ENCODE measurements at places on chromosomes 13 and 19.

DNA sequence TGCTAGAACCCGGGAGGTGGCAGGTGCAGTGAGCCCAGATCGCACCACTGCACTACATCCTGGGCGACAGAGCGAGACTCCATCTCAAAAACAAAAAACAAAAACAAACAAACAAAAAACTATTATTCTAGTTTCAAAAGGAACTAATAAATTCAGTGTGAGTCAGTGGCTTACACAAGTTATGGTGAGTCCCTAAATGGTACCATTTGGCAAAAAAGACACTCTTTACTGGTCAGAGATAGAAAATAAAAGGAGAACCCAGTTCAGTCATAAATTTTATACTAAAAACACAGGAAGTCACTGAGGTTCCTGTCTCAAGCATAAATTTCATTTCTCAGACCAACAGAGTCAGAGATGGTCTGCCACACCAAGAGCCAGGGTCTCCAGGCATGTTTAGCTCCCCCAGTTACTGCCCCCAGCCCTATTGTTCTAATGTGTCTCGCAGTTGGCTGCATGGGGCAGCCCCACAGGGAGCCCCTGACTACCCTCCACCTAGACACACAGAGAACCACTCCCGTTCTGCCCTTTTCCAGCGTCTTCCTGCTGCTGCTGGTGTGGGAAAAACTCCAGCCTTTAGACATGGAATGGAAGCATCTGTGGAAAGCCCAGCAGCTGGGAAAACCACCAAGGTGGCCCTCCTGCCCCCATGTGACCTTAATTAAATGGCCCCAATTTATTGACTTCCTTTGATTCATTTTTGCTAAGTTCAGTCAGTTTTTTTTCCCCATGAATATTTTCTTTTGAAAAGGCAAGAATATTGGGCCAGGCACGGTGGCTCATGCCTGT lies 12.2 kb downstream of the THSD1 start:
- no peak overlapping the region for H3K27ac ChIP-seq
- no peaks in the 10 kb centered on the region for H3K36me3 ChIP-seq
- no peak for DNase-seq
- H3K27me3 ChIP-seq: peaks cover 3% of the 10 kb centered on the region
- H3K4me1 ChIP-seq: no peaks in the 10 kb centered on the region

GRCh38 chr13:79212064-79212619 lies 193.9 kb downstream of the RBM26 start:
- no peak overlapping the region for H3K27ac ChIP-seq
- H3K36me3 ChIP-seq: no peaks in the 10 kb centered on the region
- DNase-seq: no peak
- no peak overlapping the region for H3K4me3 ChIP-seq

DNA sequence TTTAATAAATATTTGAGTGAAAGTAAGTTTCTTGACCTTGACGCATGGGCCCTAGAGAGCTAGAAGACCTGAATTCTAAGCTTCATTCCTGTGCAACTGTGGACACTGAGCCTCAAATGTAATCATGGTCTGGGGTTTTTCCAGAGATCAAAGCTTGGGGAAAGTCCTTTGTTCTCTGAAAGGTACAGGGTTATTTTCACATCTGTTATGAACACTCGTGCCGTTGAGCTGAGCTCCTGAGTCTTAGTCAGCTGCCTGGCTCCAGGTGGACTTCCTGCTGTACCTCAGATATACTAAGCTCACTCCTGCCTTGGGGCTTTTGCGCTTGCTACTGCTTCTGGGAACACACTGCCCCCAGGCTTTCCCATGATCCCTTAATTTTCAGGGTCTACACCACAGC lies 7.5 kb upstream of the ZBTB32 start:
- H3K27me3 ChIP-seq: no peaks in the 10 kb centered on the region
- no peak overlapping the region for H3K27ac ChIP-seq
- peaks cover 19% of the 10 kb centered on the region for H3K4me1 ChIP-seq
- no peak for DNase-seq
- no peaks in the 10 kb centered on the region for H3K36me3 ChIP-seq

GRCh38 chr13:77691871-77692270 lies 5.6 kb upstream of the SLAIN1 start:
- peaks cover 32% of the 10 kb centered on the region for H3K27me3 ChIP-seq
- H3K4me3 ChIP-seq: no peak overlapping the region
- H3K36me3 ChIP-seq: no peaks in the 10 kb centered on the region
- peaks cover 13% of the 10 kb centered on the region for H3K4me1 ChIP-seq
- no peak overlapping the region for H3K27ac ChIP-seq

DNA sequence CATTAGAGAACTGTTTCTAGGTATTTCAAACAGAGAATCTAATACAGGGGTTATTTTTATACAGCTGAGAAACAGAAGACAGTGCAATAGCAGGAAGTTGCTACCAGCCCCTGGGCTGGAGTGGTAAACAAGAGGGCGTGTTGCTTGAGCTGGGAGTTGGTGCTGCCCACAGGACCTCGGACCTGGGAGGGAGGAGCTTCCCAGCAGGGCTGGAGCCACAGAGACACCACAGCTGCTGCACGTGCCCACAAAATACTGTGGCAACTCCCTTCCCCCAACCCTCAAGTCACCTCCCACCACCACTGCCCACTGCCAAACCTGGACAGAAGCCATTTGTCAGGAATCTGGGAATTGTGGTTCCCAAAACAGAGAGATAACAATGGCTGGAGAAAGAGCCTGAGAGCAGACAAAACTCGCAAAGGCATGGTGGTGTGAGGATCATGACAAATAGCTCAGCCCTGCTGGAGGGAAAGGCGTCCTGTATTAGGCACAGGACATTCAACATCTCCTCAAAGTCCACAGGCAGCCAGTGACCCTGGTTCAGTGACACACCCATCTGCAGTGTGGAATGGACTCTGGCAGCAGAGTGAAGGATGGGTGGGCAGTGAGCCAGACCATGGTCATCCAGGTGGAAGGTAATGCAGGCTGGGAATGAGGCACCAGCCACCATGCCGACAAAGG lies 57.2 kb downstream of the SPATA13 start:
- no peak overlapping the region for H3K4me3 ChIP-seq
- peak overlapping the region; percentile 27 for H3K27ac ChIP-seq
- H3K27me3 ChIP-seq: no peaks in the 10 kb centered on the region
- H3K4me1 ChIP-seq: peaks cover 33% of the 10 kb centered on the region
- H3K36me3 ChIP-seq: peaks cover 5% of the 10 kb centered on the region

- H3K4me3 ChIP-seq: no peak overlapping the region
- H3K27ac ChIP-seq: no peak overlapping the region
- no peaks in the 10 kb centered on the region for H3K27me3 ChIP-seq
- peaks cover 24% of the 10 kb centered on the region for H3K4me1 ChIP-seq
- H3K36me3 ChIP-seq: peaks cover 19% of the 10 kb centered on the region
These were observed 13.3 kb downstream of the TDRD3 start for GRCh38 chr13:60410299-60410698.

- H3K4me3 ChIP-seq: no peak overlapping the region
- H3K27me3 ChIP-seq: peaks cover 65% of the 10 kb centered on the region
- H3K27ac ChIP-seq: no peak overlapping the region
- DNase-seq: no peak
These were observed 21.5 kb downstream of the NFIX start for GRCh38 chr19:13016628-13017305.

DNA sequence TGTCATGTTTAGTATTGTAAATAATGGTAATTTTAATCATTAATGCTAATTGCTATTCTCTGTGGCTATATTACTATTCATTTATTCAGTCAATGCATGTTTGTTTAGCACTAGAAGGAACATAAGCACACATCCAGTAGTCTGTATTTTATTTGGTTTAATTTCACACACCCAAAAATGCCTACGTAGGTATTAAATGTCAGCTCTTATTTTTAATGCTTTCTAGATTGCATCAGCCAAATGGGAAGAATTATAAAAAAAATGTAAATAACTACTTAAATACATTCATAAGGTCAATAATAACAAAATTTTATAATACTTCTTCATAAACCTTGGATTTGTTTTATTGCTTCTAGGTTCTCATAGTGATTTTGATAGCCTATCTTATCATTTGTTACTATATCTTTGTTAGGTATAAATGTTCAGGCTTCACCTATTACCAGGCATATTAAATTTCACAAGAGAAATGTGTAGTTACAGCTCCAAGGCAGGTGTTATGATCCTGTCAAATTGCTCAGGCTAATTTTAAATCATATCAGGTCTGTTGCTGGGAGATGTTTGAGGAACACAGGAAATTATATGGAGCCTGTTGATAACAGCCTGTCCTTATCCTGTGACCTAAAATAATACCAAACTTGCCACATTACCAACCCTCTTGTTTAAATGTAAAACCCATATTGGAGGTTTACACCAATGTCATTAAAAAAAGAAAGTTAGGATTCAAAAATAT lies 34.4 kb downstream of the ITGBL1 start:
- no peaks in the 10 kb centered on the region for H3K27me3 ChIP-seq
- no peaks in the 10 kb centered on the region for H3K4me1 ChIP-seq
- no peaks in the 10 kb centered on the region for H3K36me3 ChIP-seq
- no peak for DNase-seq

- H3K36me3 ChIP-seq: no peaks in the 10 kb centered on the region
- peak; percentile 80 for DNase-seq
- H3K4me1 ChIP-seq: peaks cover 36% of the 10 kb centered on the region
- H3K4me3 ChIP-seq: no peak overlapping the region
- H3K27ac ChIP-seq: peak overlapping the region; percentile 17
- H3K27me3 ChIP-seq: peaks cover 13% of the 10 kb centered on the region
These were observed 9.4 kb upstream of the CEACAM16 start for GRCh38 chr19:44689290-44690130.

GRCh38 chr13:53238261-53238660 lies 209.6 kb downstream of the OLFM4 start:
- H3K27me3 ChIP-seq: no peaks in the 10 kb centered on the region
- H3K4me1 ChIP-seq: no peaks in the 10 kb centered on the region
- no peak overlapping the region for H3K4me3 ChIP-seq
- no peaks in the 10 kb centered on the region for H3K36me3 ChIP-seq
- no peak for DNase-seq

GRCh38 chr13:75760131-75761021 lies 124.2 kb downstream of the LMO7 start:
- peaks cover 16% of the 10 kb centered on the region for H3K36me3 ChIP-seq
- H3K4me3 ChIP-seq: peak overlapping the region; percentile 74
- DNase-seq: peak; percentile 44
- no peaks in the 10 kb centered on the region for H3K27me3 ChIP-seq
- peak overlapping the region; percentile 93 for H3K27ac ChIP-seq
- H3K4me1 ChIP-seq: peaks cover 70% of the 10 kb centered on the region

All from activated CD4-positive, alpha-beta T cell treated with anti-CD3 and anti-CD28 coated beads, Interleukin-2, amount 10 ng/mL, durations not matched to agents 7 days and 5 days (primary cell).